ENCODE measurements at places on chromosomes 1 and 21. TPM values are rescaled to one million over a fixed set of nuclear protein-coding genes. Genes with fewer than 3 reads are reported as not detected.

- DNase-seq: no peak
- H3K27me3 ChIP-seq: no peaks in the 10 kb centered on the region
- no peak overlapping the region for H3K27ac ChIP-seq
- no peaks in the 10 kb centered on the region for H3K36me3 ChIP-seq
Measured at GRCh38 chr21:25254491-25255174, 352.6 kb downstream of the MRPL39 start.

GRCh38 chr1:192575499-192576189 lies at the start of gene RGS1:
Gene RGS1 (plus strand): TSS chr1:192575773. CDS start chr1:192575793, 20 bp downstream.
- no peak for DNase-seq
- H3K36me3 ChIP-seq: no peaks in the 10 kb centered on the region
- no peaks in the 10 kb centered on the region for H3K27me3 ChIP-seq
- H3K4me3 ChIP-seq: peak within 1 kb of the TSS; percentile 2

DNA sequence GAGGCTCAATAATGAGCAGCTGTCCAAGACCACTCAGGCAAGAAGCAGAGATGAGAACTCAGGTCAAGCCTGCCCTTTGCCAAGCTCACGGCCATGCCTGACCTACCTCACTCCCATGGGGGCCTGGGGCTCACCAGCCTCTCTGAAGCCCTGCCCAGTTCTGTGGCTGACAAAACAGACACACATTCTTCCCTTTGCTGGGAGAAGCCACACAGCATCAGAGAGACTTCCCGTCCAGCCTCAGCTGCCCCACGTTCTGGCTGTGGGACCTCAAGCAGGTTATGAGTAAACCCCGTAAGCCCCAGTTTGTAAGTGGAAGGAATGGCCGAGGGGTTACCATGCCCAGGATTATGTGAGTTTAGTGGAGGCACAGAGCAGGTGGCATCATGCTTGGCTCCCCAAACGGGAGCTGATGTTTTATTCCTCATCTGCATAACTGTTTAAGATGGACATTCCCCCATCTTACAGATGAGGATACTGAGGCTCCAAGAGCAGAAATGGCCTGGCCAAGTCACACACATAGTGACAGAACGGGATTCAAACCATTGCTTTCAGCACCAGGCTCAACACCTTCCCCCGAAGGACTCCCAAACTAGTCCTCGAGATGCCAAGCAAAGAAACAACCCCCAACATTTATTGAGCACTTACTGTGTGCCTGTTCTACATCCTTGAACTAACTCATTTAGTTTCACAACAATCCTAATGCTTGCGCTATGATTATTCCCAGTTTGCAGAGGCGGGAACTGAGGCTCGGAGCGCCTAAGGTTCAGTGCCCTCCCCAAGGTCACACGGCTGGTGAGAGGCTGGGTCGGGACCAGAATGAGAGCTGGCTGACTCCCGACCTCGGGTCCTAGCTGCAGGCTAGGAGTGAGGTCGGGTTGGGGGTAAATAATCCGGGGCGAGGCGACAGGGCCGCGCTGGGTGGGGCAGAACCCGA lies 49.1 kb upstream of the LAPTM5 start:
- peaks cover 10% of the 10 kb centered on the region for H3K4me1 ChIP-seq
- no peak for DNase-seq
- peaks cover 30% of the 10 kb centered on the region for H3K27me3 ChIP-seq
- H3K36me3 ChIP-seq: no peaks in the 10 kb centered on the region
- no peak overlapping the region for H3K27ac ChIP-seq
- H3K4me3 ChIP-seq: no peak overlapping the region

- no peak for DNase-seq
- H3K27ac ChIP-seq: no peak overlapping the region
- H3K27me3 ChIP-seq: no peaks in the 10 kb centered on the region
- no peak overlapping the region for H3K4me3 ChIP-seq
Measured at GRCh38 chr1:215672482-215672881, 105.4 kb downstream of the KCTD3 start.

- no peaks in the 10 kb centered on the region for H3K27me3 ChIP-seq
- DNase-seq: no peak
- no peak overlapping the region for H3K27ac ChIP-seq
- H3K4me1 ChIP-seq: no peaks in the 10 kb centered on the region
- no peaks in the 10 kb centered on the region for H3K36me3 ChIP-seq
Measured at GRCh38 chr1:84957966-84958365, 38.9 kb downstream of the MCOLN2 start.

DNA sequence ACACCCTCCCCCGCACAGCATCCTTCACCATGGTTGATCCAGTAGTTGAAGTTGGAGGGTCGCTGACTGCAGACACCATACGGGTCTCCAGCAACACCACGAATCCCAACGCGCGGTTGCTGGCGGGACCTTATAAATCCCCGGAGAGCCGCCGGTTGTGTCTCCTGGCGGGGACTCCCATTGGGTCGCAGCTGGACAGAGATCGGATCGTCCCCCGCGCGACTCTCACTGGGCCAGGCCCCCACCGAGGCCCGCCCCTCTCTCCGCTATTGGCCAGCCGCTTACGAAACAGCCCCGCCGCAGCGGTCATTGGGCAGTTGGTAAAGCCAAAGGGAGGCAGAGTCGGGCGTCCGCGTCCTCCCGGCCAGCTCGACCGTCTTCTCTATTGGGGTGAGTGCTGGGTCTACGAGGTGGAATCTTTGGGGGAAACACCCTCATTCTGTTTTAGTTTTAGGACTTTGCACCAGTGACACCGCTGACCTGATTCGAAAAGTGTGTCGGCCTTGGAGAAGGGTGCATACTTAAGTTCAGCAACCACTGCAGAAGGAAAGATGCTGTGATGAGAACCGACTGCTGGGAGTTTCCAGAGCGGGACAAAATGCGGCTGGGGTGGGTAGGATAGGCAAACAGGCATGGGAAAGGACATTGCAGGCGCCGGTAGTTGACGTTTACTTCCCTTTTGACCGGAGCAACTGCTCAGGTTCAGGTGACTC lies 27.4 kb downstream of the RABIF start:
- H3K4me3 ChIP-seq: peak overlapping the region; percentile 65
- DNase-seq: peak; percentile 94
- peaks cover 21% of the 10 kb centered on the region for H3K4me1 ChIP-seq
- no peaks in the 10 kb centered on the region for H3K27me3 ChIP-seq

- no peak for DNase-seq
- no peaks in the 10 kb centered on the region for H3K27me3 ChIP-seq
- H3K36me3 ChIP-seq: no peaks in the 10 kb centered on the region
- no peak overlapping the region for H3K4me3 ChIP-seq
- no peak overlapping the region for H3K27ac ChIP-seq
Measured at GRCh38 chr1:157084720-157085119, 14.9 kb downstream of the ETV3L start.

GRCh38 chr1:16631248-16632043 lies 18.1 kb upstream of the NBPF1 start:
- H3K27me3 ChIP-seq: no peaks in the 10 kb centered on the region
- H3K27ac ChIP-seq: no peak overlapping the region
- peak; percentile 86 for DNase-seq
- H3K4me3 ChIP-seq: no peak overlapping the region
- peaks cover 71% of the 10 kb centered on the region for H3K36me3 ChIP-seq
- no peaks in the 10 kb centered on the region for H3K4me1 ChIP-seq

DNA sequence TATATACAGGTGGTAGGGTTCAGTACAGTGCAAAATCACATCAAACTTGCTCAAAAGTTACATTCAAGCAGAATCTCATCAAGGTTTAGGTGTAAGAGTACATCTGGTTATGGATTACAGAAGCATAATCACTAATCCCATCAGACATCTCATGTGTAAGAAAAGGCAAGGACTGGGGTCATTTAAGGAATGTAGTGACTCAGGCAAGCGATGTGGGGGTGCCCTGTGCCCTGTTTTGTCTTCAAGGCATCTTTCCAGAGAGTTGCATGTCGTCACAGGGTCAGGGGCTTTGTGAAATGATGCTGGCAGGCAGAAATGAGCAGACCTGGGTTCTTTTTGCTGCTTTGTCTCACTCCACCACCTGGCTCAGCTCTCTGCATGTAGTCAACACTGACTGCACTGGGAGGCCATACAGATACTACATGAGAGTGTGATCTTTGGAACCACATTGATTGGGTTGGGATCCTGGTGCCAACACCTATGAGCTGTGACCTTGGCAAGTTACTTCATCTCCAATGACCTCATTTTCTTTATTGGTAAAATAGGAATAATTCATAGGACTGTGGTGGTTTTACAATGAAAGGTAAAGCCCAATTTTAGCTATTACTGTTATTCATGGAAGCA lies 8.2 kb upstream of the HHIPL2 start:
- H3K4me1 ChIP-seq: no peaks in the 10 kb centered on the region
- H3K27me3 ChIP-seq: no peaks in the 10 kb centered on the region
- DNase-seq: no peak

- no peak overlapping the region for H3K27ac ChIP-seq
- H3K4me1 ChIP-seq: no peaks in the 10 kb centered on the region
- no peak for DNase-seq
- no peak overlapping the region for H3K4me3 ChIP-seq
- no peaks in the 10 kb centered on the region for H3K27me3 ChIP-seq
- H3K36me3 ChIP-seq: no peaks in the 10 kb centered on the region
Measured at GRCh38 chr1:108327534-108328466, 83.9 kb upstream of the NBPF4 start.

DNA sequence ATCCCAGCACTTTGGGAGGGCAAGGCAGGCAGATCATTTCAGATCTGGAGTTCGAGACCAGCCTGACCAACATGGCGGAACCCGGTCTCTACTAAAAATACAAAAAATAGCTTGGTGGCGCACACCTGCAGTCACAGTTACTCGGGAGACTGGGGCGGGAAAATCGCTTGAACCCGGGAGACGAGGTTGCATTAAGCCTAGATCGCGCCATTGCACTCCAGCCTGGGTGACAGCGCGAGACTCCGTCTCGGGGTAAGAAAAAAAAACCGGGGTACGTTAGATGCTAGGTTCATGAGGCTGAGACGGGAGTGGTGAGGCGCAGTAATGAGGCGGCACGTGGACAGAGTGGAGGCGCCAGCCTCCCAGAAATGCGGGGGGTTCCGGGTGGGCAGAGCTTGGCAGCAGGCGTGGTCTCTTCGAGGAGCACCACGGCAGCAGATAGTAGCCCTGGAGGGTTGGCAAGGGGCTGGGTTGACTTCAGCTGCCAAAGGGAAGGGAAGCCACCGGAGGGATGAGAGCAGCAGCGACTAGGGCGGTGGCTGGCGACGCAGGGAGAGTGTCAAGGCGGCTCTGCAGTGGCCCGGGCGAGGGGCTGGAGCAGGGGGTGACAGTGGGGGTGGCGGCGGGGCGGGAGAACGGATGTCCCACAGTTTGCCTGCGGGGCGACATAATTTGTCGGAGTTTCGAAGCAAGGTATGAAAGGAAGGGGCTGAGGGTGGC lies 832 bp downstream of the MRPL20 start:
- peak overlapping the region; percentile 89 for H3K27ac ChIP-seq
- peak overlapping the region; percentile 69 for H3K4me3 ChIP-seq
- H3K27me3 ChIP-seq: no peaks in the 10 kb centered on the region
- DNase-seq: no peak
- H3K36me3 ChIP-seq: peaks cover 47% of the 10 kb centered on the region
- peaks cover 37% of the 10 kb centered on the region for H3K4me1 ChIP-seq

DNA sequence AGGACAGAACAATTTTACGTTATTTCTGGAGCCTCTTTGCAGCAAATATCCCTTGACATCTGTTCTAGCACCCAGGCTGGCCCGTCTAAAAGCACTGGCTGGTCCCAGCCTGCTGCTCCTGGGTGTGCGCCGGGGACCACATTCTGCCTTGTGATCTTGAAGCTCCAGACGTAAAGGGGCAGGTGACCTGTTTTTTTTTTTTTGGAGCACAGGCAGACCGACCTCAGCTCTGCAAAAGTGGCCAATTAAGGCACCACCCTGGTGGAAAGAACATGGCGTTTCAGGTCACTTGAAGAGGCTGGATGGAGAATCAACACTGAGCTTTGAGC lies 13.8 kb upstream of the CAMTA1 start:
- peaks cover 16% of the 10 kb centered on the region for H3K4me1 ChIP-seq
- H3K4me3 ChIP-seq: no peak overlapping the region
- no peak for DNase-seq
- no peaks in the 10 kb centered on the region for H3K36me3 ChIP-seq
- H3K27ac ChIP-seq: no peak overlapping the region

DNA sequence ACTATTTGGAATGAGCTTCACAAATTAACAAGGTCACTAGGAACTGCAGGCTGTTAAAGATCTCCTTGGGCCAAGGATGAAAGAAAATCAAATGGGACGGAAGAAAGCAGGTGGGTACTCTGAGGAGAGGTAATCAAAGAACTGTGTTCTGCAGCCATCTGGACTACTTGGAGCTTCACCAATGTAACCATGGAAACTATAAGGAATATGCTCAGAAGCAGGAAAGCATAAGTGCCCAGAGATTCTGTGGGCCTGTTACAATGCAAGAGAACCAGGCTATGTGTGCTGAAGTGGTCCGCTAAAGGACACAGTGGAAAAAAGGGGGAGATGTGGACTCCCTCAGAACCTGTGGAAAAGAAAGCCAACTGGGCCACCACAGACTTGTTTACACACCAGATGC lies 238.5 kb downstream of the PTGER3 start:
- H3K36me3 ChIP-seq: no peaks in the 10 kb centered on the region
- no peaks in the 10 kb centered on the region for H3K27me3 ChIP-seq
- H3K4me1 ChIP-seq: no peaks in the 10 kb centered on the region
- H3K4me3 ChIP-seq: no peak overlapping the region

- H3K36me3 ChIP-seq: no peaks in the 10 kb centered on the region
- DNase-seq: no peak
- H3K4me1 ChIP-seq: no peaks in the 10 kb centered on the region
- H3K27ac ChIP-seq: no peak overlapping the region
Measured at GRCh38 chr1:87111659-87112371, 197.4 kb downstream of the HS2ST1 start.

GRCh38 chr21:33273044-33273443 lies 6.9 kb downstream of the IL10RB start:
- H3K27me3 ChIP-seq: no peaks in the 10 kb centered on the region
- peaks cover 46% of the 10 kb centered on the region for H3K36me3 ChIP-seq
- no peak overlapping the region for H3K4me3 ChIP-seq
- H3K27ac ChIP-seq: no peak overlapping the region

DNA sequence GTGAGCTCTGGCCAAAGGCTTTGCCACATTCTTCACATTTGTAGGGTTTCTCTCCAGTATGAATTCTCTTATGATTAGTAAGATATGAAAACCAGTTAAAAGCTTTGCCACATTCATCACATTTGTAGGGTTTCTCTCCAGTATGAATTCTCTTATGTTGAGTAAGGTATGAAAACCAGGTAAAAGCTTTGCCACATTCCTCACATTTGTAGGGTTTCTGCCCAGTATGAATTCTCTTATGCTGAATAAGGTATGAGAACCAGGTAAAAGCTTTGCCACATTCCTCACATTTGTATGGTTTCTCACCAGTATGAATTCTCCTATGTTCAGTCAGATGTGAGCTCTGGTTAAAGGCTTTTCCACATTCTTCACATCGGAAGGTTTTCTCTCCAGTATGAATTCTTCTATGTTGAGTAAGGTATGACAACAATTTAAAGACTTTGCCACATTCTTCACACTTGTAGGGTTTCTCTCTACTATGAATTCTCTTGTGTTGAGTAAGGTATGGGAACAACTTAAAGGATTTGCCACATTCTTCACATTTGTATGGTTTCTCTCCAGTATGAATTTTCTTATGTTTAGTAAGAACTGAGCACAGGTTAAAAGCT lies 20.7 kb downstream of the ZNF695 start:
- no peak overlapping the region for H3K4me3 ChIP-seq
- no peak for DNase-seq
- H3K36me3 ChIP-seq: no peaks in the 10 kb centered on the region
- no peaks in the 10 kb centered on the region for H3K27me3 ChIP-seq
- H3K27ac ChIP-seq: no peak overlapping the region

- H3K27me3 ChIP-seq: no peaks in the 10 kb centered on the region
- H3K4me3 ChIP-seq: no peak overlapping the region
- H3K27ac ChIP-seq: no peak overlapping the region
- DNase-seq: no peak
- no peaks in the 10 kb centered on the region for H3K36me3 ChIP-seq
Measured at GRCh38 chr1:154784924-154785531, 85.1 kb downstream of the KCNN3 start.

Gene KCNJ15
- total RNA-seq: 4.6 TPM

Gene GON4L
- total RNA-seq: 57.1 TPM

Gene PTPN22
- total RNA-seq: 1.7 TPM

Gene KCNT2
- 0.34 TPM for total RNA-seq

Gene HENMT1
- 1.8 TPM for total RNA-seq

Gene PRR9
- 34.6 TPM for total RNA-seq

Gene F3
- total RNA-seq: 66.5 TPM
